T-helper 1 cell (primary cell): ENCODE measurements at places on chromosomes 2 and 18.

DNA sequence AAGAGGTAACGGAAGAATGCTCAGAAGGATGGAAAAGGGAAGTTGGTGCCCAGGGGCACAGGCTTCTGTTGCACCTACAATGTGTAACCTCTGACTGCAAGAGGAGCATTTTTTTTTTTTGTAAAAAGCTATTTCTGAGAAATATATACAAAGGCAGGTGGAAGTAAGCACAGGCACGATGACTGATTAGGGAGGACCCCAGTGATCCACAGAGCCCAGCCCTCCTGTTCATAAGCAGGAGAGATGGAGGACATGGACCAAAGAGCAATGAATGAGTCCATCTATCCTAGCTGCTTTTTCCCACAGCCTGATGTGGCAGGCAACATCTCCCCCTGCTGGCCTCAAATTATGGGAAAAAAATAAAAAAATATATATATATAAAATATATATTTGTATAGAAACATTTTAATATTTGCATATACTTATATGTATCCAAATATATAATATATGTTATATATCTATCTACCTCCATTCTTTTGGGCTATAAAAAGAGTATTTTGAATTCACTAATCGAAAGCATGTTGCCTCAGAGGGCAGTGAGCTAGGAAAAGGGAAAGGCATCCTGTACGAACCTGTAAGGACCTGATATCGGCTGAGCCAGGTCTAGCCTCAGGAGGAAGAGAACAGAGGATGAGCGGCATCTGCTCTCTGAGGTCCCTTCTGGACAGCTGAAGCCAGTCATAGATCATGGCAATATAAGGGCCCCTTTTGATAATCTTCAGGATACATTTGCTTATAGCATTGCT, 166.0 kb upstream of the STK17B start:
- DNase-seq: no peak

DNA sequence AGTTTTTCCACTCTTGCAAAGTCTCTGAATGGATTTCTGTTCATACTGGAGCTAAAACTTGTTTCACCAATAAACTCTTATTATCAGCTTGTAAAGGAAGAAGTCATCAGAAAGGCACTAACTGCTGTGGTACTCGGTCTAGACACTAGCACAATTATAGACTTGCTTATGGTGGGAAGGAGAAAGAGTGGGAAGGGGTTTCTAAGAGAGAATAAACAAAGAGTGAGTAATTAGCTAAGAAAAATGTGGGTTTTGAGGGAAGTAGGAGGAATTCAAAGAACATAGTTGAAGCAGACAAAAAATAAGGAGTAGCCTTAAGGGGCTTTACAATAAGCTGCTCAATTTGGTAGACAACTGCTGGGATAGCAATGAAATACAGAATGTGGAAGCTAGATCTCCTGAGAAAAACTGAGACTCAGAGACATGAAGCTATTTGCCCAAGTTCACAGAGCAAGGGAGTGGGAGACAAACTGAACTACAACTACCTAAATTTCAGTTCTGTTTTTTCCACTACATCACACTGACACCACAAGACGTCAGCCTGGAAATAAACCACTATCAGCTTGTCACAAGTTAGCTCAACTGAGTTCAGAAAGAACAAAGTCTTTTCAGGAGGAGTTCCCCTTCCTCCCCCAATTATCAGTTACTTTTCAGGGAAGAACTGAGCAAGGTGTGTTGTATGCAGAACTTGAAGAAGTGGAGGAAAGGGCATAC, 59.7 kb downstream of the MAP4K3 start:
- DNase-seq: no peak

GRCh38 chr2:191638079-191638801, 39.7 kb upstream of the NABP1 start:
- DNase-seq: no peak

- DNase-seq: no peak
Measured at GRCh38 chr2:55019526-55020258, 30.6 kb downstream of the RTN4 start.

GRCh38 chr18:48022531-48023329, 92.3 kb upstream of the SMAD2 start:
- no peak for DNase-seq

GRCh38 chr2:127100251-127101047, 6.5 kb downstream of the BIN1 start:
- no peak for DNase-seq

GRCh38 chr18:79260510-79260909, 135.2 kb upstream of the NFATC1 start:
- DNase-seq: no peak

DNA sequence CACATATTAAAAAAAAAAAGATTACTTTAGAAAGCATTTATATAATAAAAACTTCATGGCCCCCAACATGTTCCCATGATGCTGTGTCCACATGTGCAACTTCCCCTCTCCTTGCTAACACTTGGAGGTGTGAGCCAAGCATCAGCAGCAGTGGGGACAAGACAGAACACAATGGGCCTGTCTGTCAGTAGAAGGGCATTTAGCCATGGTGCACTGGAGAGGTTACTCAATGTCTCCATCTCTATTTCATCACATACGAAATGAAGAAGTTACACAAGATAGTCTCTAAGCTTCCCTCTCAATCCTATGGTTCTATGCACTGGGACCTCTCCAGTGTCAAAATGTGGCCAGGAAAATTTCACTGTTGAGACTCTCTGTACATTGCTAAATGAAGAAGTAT, 2.5 kb downstream of the VIT start:
- DNase-seq: no peak

DNA sequence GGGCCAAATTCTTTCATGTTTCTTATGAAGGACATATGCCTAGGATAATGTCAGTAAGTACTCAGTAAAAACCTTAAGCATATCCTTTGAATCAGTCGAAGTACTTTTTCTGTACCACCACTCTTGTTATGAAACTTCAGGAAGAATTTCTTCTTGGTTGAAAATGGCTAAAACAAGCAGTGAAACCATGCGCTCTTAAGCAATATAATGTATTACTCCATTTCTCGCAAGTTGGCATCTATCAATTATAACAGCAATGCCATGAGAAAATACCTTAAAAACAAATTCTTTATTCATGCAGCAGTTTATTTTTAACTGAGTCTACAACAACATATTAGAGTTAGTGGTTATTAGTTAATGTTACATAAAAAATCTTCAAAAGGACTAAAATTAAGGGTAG, 41.0 kb downstream of the SLC66A3 start:
- DNase-seq: no peak

DNA sequence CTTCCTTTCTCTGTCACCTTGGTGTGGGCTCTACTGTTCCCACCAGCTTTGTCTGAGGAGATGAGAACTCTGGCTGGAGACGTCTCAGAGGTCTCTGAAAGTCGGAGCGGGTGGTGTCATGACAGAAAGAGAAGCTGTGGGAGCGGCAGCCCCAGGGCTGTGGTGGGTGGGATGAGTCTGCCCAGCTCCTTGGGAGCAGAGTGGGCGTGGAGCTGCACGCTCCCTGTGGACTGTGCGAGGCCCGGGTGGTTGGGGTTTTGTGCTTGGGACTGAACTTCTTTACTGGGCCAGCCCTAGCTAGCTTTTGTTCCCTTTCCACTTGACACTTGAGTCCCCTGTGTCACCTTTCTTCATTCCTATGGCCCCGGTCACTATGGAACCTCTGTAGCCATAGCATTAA, 10.4 kb downstream of the TOGARAM2 start:
- no peak for DNase-seq

DNA sequence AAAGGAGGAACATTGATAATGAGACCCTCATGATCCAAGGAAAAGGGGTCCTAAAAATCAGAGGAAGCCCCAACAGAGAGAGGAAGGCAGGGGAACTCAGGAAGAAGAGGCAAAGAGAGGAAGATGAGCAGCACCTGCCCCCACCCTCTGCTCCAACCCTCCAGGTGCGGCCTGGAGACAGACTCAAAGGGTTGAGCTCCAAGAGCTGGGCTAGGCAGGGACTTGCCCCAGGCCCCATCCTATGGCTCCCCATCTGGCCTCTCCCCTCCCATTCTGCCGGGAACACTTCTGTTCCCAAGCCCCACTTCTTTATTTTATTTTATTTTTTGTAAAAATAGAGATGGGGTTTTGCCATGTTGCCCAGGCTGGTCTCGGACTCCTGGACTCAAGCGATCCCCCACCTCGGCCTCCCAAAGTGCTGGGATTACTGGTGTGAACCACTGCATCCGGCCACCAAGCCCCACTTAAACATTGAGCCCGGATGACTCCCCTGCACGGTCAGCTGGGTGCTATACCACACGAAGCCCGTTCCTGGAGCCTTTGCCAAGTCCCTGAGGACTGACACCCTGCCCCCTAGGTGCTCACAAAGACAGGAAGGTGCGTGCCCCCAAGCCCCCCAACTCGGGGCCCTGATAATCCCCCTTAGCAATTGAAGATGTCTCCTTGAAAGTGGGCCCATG, 3.8 kb upstream of the GPR55 start:
- DNase-seq: no peak

GRCh38 chr18:12860530-12860929, 23.5 kb downstream of the PTPN2 start:
- DNase-seq: no peak

DNA sequence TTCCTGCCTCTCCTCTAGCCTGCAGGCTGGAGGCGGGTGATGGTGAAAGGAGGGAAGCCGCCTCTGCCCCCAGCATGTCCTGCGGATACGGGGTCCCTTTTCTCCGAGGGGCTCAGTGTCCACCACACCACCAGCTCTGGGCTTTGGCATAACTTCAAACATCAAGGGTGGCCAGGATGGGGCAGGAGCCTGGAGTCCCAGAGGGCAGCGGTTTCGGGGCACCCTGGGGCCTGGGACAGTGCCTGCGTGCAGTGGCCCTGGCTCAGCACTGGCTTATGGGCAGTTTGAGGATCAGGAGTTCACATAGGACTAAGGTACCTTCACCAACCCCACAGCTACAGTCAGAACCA, 85.5 kb upstream of the GPC1 start:
- DNase-seq: no peak

- DNase-seq: no peak
Measured at GRCh38 chr18:30929718-30930117, 112.8 kb downstream of the DSC3 start.

GRCh38 chr2:58407487-58407886, 166.4 kb upstream of the FANCL start:
- no peak for DNase-seq

DNA sequence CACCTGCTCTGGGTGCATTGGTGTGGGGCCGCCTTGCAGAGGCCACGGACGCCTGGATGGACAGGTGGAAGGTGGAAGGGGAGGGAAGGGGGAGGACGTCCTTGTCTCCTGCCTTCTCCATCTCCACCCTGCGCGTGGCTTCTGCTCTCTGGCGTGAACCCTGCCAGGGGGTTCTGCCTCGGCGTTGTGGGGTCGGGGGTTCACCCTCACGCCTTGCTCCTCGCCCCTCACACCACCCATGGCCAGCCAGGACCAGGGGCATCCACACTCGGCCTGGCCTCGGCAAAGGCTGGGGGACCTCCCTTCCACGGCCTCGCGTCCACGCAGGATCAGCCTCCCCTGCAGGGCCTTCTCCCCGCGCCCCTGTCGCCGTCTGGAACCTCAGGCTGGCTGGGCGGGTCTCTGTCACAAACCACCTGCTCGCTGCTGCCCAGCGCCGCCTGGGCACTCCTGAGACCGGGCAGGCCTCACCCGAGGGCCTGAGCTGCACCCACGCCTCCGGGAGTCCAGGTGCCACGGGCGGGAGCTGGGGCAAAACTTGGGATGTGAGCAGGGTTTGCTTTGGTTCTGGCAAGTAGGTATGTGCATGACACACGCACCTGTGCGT, 655.9 kb downstream of the GALR1 start:
- DNase-seq: no peak

DNA sequence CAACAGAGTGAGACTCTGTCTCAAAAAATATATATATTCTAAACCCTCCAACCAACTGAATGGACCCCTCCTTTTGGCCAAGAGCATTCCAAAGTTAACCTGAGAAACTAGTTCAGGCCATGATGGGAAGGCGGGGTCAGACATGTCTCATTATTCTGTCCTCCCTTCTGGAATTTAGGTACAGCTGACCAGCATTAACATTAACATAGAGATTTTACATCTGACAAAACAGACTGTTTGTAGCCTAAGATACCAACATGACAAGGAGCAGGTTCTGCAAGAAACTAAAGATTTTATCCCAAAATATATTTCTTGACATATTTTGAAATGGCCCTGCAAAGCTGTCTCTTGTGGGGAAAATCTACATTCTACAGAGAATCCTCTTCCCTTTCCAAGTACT, 6.8 kb upstream of the PDK1 start:
- no peak for DNase-seq
